ENCODE measurements at places on chromosomes 6 and 20. TPM values are rescaled to one million over a fixed set of nuclear protein-coding genes. Genes with fewer than 3 reads are reported as not detected.

Gene KIF25
- not detected for total RNA-seq

Gene EBF4
- 5.9 TPM for total RNA-seq

Gene CALHM4
- total RNA-seq: 1.8 TPM

- no peaks in the 10 kb centered on the region for H3K27me3 ChIP-seq
- H3K4me1 ChIP-seq: peaks cover 10% of the 10 kb centered on the region
- no peak overlapping the region for H3K27ac ChIP-seq
- no peak for DNase-seq
- H3K4me3 ChIP-seq: no peak overlapping the region
Observed at GRCh38 chr6:110491644-110492317, 15.4 kb upstream of the SLC22A16 start.

DNA sequence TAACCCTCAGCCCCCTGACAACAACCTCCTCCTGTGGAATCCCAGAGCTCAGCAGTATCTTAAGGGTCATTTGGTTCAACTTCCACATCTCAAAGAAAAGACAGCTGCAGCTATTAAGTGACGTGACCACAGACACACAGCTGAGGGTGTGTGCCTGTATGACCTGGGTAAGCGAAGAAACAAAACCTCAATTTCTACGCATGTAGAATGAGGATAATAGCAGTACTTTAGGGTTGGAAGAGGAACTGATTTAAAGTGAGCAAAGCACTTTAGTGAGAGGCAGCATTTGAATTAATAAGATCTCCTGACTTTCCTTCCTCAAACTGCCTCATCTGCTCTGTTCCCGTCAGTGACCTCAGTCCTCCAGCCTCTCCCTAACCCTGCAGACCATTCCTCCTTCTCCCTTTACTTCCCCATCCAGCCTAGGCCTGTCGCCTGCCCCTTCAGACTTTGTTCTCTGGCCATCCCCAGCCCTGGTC, 6.8 kb upstream of the ARMC2 start:
- no peak overlapping the region for H3K4me3 ChIP-seq
- H3K27me3 ChIP-seq: no peaks in the 10 kb centered on the region
- H3K36me3 ChIP-seq: no peaks in the 10 kb centered on the region

DNA sequence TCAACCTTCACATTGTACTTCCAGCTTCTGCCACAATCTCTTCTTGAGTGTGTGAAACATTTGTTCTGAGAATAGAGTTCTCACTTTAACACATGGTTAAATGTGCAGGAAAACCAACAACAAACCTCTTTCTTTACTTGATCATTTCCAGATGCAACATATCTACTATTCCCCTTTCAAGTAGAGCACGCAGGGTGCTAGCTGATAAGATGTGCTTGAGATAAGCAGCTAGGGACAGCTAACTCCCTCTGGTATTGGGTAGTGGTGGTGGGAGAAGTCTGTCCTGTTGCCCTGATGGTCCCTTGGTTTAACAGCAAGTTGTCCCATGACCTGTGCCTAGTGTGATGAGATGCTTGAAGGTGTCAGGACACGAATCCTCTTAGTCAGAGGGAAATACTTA, 15.4 kb upstream of the HMGCLL1 start:
- no peak for DNase-seq
- no peaks in the 10 kb centered on the region for H3K27me3 ChIP-seq
- H3K4me3 ChIP-seq: no peak overlapping the region
- no peaks in the 10 kb centered on the region for H3K36me3 ChIP-seq
- H3K27ac ChIP-seq: no peak overlapping the region

Gene SDCBP2
- total RNA-seq: 126 TPM

GRCh38 chr6:44646355-44646754, 258.8 kb downstream of the CDC5L start:
- no peaks in the 10 kb centered on the region for H3K36me3 ChIP-seq
- H3K4me3 ChIP-seq: no peak overlapping the region
- no peak overlapping the region for H3K27ac ChIP-seq
- H3K4me1 ChIP-seq: no peaks in the 10 kb centered on the region
- H3K27me3 ChIP-seq: no peaks in the 10 kb centered on the region
- DNase-seq: no peak

DNA sequence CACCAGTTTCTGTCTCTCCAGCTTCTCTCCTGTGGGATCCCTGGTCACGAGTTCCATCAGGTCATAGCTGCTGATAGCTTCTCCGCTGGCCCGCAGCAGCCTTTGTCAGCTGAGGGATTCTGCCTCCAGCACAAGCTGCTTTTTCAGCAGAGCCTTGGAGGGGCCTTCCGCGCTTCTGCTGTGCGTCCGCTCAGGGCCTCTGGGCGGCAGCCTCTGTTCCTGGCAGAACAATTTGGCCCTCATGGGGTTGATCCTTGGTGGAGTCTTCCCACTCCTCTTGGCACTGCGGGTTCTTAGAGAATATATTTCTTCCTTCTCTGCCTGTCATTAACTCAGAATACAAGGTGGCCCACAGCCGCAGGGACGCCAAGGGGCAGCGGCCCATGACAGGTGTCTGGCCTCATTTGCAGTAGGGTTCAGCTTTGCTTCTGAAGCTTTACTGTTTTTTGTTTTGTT, 158.8 kb downstream of the DTNBP1 start:
- peak overlapping the region; percentile 55 for H3K27ac ChIP-seq
- H3K4me3 ChIP-seq: peak overlapping the region; percentile 35
- H3K36me3 ChIP-seq: peaks cover 62% of the 10 kb centered on the region
- peaks cover 37% of the 10 kb centered on the region for H3K4me1 ChIP-seq

Gene MAK
- total RNA-seq: 0.49 TPM

GRCh38 chr20:49045440-49046086, 549 bp upstream of the CSE1L start:
- H3K27ac ChIP-seq: peak overlapping the region; percentile 96
- no peaks in the 10 kb centered on the region for H3K36me3 ChIP-seq
- no peak for DNase-seq
- H3K27me3 ChIP-seq: no peaks in the 10 kb centered on the region

DNA sequence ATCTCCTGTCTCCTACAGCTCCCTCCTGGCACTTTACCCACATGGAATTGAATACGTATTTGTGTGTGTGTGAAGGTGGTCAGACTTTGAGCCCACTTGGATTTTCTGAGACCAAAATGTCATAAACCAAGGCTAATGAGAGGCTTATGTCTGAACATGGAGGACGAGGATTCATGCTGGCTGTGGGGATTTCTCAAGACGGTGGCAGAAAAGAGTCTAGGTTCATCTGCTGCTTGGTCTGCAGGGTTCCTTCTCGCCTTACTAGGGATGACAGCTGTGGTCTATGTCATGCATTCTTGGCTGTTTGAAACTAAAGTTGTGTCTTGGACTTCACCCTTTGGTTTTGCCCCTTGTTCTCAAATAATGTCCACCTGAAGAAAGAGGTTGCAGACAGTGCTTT, 58.6 kb downstream of the FAM120B start:
- no peaks in the 10 kb centered on the region for H3K27me3 ChIP-seq
- no peak for DNase-seq
- peaks cover 24% of the 10 kb centered on the region for H3K36me3 ChIP-seq
- no peak overlapping the region for H3K4me3 ChIP-seq

DNA sequence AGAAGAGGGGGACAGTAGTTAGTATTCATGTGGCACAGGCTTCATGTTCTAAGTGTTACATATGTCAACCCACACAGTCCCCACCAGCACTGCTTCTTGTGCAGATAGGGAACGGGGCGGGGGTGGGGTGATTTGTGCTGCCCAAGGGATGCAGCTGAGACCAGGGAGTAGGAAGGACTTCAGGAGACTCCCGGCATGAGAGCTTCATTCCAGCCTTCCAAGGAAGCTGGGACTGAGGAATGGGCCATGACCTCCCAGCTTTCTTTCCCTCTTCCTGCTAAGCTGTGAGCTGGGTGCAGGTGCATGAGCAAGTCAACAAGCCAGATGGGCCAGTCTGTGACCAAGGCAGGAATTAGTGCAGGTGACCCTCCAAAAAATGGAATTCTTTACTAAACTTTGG, 9.2 kb downstream of the BEND3 start:
- no peak overlapping the region for H3K4me3 ChIP-seq
- no peak for DNase-seq
- no peak overlapping the region for H3K27ac ChIP-seq
- H3K27me3 ChIP-seq: no peaks in the 10 kb centered on the region
